Osteocyte (in vitro differentiated cells): ENCODE measurements at places on chromosomes 5 and 9.

DNA sequence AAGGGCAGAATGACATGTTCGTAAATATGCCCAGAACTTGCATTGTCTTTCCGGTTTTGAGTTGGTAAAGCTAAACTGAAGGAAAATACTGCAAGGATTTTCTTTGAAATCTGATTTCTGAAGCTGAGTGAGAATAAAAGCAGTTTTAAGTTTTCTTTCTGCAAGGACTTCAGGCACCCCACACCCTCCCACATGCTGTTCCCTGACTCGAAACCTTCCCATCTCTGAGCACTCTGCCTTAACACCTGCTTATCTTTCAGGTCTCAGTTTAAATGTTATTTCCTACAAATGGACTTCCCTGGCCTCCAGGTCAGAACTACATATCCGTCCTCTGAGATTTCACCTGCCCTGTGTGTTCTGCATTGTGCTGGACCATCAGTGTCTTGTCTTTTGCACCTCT is 93.8 kb downstream of the KLHL3 start:
- no peak for DNase-seq

DNA sequence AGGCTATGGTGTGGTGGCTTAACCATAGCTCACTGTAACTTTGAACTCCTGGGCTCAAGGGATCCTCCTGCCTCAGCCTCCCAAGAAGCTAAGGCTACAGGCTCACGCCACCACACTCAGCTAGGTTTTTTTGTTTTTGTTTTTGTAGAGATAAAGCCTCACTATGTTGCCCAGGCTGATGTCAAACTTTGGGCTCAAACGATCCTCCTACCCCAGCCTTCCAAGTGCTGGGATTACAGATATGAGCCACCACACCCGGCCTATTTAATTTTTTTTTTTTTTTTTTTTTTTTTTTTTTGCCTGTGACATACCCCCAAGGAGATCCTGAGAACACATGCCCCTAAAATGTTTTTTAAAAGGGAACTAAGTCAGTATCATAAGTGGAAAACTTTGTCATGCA is 10.4 kb downstream of the FUBP3 start:
- DNase-seq, result no peak

DNA sequence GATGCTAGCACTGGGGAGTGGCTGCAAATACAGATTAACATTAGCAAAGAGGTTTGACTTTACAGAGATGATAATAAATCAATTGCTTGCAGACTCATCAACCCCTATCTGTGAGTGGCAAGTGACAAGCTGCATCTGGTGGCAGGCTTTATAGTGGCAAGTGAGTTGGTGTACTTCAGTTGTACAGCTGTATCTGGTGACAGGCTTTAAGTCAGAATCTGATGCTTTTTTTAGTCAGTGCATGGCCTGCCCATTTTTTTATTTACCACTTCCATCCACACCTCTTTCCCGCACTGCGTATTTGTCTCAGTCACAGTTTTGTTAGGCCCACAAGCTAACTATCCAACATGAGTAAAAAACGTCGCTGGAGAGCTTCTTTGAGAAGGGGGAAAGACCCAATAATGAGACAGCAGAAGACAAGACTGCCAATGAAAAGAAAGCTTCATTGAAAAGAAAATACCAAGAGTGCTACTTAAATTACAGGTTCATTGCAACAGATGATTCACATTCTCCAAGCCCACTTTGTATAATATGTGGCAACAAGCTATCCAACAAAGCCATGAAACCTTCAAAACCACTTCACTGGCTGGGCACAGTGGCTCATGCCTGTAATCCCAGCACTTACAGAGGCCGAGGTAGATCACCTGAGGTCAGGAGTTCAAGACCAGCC is 23.1 kb downstream of the ANP32B start:
- DNase-seq, result no peak

GRCh38 chr9:2198956-2199635 is 183.9 kb downstream of the SMARCA2 start:
- DNase-seq, result no peak

- DNase-seq, result no peak
Measured at GRCh38 chr5:170077526-170077925, 28.2 kb upstream of the FOXI1 start.

- DNase-seq, result peak; percentile 87
Measured at GRCh38 chr5:176365351-176366231, at the start of gene ARL10. TSS of gene ARL10 (plus strand) at chr5:176365487. CDS start at chr5:176365564, 77 bp downstream.

DNA sequence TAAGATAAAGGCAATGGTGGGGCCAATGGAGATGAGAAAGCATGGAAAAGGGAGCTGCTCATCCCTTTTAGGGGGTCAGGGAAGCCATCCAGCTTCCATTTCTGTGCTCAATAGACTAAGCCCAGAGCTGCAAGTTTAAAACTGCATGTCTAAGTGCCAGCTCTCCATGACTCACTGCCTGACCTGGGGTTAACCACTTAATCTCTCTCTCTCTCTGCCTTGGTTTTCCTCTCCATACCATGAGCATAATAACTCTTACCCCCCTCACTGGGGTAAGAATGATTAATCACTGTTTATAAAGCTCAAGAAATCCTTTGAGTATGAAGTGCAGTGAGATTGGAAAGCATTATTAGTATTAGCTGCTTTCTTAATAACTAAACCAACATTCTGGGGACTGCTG is 1382.4 kb upstream of the WWC1 start:
- no peak for DNase-seq

GRCh38 chr5:60386436-60387050 is 313.4 kb downstream of the DEPDC1B start:
- no peak for DNase-seq

GRCh38 chr5:32135086-32135485 is 39.0 kb downstream of the GOLPH3 start:
- DNase-seq, result no peak

DNA sequence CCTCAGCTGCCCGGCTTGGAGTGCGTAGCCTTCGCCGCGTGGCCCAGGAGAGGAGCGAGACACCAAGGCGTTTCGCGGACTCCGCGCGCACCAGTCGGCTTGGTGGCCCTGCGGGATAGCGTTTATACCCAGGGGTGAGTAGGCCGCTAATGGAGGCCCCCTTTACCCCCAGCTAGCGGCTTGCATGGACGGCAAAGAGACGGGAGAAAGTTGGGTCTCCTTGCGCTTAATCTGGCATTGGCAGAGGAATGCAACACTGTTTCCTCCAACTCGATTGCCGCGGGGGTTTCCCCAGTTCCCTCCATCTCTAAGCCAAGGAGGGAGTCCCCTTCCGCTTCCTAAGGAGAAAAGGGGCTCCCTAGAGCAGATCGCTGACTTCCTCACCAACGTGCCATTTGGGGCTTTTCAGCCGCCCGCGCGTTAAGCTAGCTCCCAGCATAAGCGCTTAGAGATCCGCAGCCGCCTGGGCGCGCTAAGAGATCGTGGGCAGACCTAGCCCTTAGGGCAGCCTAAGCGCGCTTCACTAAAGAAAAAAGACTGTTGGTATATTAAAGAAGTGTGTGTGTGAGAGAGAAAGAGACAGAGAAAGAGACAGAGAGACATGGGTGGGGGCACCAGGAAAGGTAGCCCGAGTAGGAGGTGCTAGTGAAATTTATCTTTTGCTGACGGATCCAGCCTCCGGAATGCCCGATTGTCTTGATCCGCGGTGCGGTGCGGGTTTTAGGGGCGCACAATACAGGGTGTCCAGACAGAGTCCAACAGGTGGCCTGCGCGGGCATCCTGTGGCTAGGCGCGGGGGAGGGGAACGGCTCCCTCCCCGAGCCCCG is 597.9 kb upstream of the SGCD start:
- DNase-seq, result no peak

- no peak for DNase-seq
Measured at GRCh38 chr9:35760651-35761050, 6.6 kb upstream of the MSMP start.

DNA sequence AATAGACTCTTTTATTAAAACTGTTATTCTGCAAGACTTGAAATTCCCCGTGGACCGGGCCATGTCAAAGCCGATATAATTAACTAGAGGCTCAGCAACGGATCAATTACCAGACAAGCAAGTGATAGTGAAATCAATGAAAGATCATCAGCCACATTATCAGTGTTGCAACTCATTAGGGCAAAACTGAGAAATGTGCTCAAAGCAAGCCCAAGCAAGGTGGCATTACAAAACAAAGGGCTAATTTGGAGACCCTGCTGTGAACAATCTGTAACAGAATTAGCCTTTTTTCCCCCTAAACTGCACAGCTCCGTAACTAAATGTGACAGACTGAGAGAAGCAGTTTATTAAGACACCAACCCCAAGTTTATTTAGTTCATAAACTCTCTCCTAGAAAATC is 140.3 kb downstream of the BNC2 start:
- DNase-seq, result no peak

- DNase-seq, result peak; percentile 95
Measured at GRCh38 chr5:150458802-150459557, 9.4 kb upstream of the RPS14 start.

DNA sequence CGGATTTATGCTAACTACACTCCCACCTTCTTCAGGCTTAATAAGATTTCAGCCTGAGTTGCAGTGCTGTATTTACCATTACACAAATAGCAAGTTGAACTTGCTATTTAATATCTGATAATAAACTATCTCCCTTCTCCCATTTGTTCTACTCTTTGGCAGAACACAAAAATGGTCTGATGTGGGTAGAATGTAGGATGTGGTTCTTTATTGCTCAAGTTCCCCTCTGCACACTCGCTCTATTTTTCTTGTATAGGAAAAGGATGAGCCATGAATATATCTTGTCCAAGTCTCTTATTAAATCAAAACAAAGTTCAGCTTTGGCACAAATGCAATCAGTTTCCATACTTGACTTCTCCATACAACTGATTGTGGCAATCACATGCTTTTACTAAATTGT is 37.2 kb upstream of the KIF2A start:
- DNase-seq, result no peak

GRCh38 chr5:156942064-156942463 is 21.0 kb downstream of the TIMD4 start:
- no peak for DNase-seq

- DNase-seq, result no peak
Measured at GRCh38 chr9:91978740-91979414, 28.8 kb upstream of the ROR2 start.

DNA sequence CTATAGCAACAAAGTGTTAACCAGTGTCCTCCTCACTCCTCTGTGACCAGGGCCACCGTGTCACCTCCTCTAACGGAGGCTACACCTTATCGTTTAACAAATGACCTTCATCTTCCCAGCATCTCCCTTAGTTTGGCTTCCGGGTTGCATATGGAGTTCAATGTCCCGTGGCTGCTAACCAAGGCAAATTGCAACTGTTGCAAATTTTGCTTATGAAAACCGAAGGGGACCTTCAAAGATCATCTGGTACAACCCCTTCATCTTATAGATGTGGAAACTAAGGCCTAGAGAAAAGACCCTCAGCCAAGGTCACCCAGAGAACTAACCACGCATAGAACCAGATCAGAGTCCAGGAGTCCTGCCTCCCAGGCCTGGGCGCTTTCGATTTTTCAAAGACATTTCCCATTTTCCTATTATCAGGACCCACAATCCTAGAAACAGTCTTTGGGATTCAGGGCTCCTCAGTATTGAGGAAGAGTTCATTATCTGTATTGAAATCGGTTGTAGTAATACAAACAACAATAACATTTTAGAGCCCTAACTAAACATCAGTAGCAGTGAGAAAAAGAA is 1.4 kb downstream of the PRELID2 start:
- DNase-seq, result no peak

GRCh38 chr9:128280084-128280622 is 4.1 kb downstream of the SWI5 start:
- no peak for DNase-seq

DNA sequence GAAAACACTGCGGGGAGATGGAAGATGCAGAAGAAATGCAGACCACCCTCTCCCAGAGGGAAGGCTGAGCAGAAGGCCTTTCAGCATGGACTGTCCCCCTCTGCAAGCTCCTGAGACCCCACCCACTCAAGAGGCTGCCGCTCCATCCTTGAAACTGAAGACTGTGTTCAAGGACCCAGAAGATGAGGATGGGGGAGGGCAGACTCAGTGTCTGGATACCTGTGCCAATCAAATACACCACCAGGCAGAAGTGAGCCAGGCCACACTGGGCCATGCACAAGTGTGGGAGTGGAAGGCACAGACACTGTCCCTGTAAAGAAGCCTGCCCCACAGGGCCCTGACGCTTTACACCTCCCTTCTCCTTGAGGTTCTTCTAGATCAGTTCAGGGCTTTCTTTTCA is 40.0 kb upstream of the IPPK start:
- peak; percentile 68 for DNase-seq

DNA sequence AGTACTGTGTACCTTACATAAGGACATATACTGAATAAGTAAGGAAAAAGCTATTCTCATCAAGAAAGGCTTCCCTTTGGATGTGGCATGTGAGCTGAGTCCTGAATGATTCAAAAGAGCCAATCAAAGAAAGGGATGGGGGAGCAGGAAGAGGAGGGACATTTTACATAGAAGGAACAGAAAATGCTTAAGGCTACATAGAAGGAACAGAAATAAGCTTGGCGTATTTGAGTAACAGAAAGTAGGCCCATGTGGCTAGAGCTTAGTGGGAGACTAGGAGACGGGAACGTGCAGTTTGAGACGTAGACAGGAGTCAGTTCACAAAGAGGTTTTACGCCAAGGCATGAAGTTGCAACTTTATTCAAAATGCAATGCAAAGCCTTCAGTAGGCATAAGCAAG is 126.3 kb downstream of the CEMIP2 start:
- no peak for DNase-seq

GRCh38 chr5:55903121-55903701 is 52.1 kb downstream of the IL31RA start:
- no peak for DNase-seq

- DNase-seq, result no peak
Measured at GRCh38 chr9:113250807-113251206, 24.6 kb downstream of the CDC26 start.

GRCh38 chr9:131348631-131349521 is 45.0 kb upstream of the PRRC2B start:
- no peak for DNase-seq

GRCh38 chr9:92349771-92350739 is 24.3 kb downstream of the CENPP start:
- no peak for DNase-seq

GRCh38 chr5:177457852-177458681 is 11.5 kb downstream of the PRR7 start:
- no peak for DNase-seq

DNA sequence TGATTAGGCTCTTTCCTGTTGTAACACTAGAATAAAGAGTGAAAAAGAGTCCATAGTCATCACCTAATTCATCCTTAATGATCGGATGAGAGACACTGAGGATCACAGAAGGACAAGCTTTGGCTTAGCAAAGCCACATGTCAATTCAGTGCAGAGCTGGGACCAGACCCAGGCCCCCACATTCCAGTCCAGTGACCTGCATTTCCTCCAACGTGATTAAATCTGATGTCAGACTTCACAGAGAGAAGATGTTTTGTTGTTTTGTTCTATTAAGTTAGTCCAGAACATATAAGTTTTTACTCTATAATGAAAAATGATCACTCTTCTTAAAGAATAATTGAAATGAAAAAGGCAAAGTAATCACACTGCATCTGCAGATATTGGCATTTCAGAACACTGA is 377.9 kb upstream of the PAPPA start:
- no peak for DNase-seq

- DNase-seq, result no peak
Measured at GRCh38 chr5:411728-412127, 31.2 kb upstream of the EXOC3 start.

GRCh38 chr5:60487476-60487875 is 212.5 kb downstream of the DEPDC1B start:
- DNase-seq, result no peak

- DNase-seq, result no peak
Measured at GRCh38 chr9:35426627-35427026, 63.3 kb upstream of the RUSC2 start.

- DNase-seq, result no peak
Measured at GRCh38 chr5:54156577-54156976, 153.8 kb downstream of the ARL15 start.

- no peak for DNase-seq
Measured at GRCh38 chr9:103025796-103026195, 30.7 kb downstream of the CYLC2 start.

- no peak for DNase-seq
Measured at GRCh38 chr5:78602400-78602799, 46.2 kb downstream of the LHFPL2 start.
